NCI-H1417 treated with DMSO at 0.1 percent for 48 hours (cell line): ENCODE measurements at places on chromosomes 4 and X.

- no peak for DNase-seq
Observed at GRCh38 chr4:13615161-13615560, 12.4 kb downstream of the BOD1L1 start.

DNA sequence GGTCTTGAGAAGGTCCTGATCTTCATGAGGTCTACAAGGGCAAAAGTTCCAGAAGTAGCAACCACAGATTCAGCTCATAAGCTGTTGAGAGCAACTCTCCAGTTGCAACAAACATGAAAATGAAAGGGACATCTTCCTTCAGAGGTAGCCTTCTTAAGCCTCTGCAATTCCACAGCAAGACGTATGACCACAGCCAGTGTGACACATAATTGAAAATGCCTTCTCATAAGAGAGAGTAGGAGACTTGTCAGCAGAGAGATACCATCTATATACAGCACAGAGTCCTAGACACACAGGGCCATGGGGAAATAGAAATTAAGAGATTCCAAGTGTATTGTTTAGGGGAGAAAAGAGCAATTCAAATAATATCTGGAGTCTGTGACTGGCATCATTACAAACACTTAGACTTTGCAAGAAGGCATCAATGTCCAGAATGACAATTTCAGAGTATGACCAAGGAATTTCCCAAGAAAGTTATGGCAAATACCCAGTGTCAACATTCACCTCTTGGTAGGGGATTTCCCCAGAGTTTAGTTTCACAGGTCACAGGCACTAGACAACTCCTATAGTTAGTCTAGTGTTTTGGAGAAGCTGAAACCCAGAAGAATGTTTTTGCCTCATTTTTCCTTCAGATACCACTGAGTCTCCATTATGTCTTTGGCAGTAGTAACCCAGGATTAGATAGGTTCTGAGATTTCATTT is 340.3 kb downstream of the ZNF674 start:
- no peak for DNase-seq

DNA sequence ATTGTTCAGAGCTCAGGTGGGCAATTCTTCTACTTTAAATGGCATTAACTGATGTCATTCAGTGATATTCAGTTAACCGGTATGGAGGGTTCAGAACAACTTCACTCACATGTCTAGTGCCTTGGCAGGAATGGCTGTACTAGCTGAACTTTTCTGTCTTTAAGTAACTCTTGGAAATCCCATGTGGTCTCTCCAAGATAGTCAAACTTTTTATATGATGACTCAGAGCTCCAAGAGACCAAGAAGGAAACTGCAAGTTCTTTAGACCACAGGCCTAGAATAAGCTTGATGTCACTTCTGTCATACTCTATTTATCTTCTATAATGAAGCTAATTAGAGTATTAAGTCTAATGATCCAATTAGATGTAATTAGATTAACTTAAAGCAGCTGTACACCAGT is 24.9 kb downstream of the LHFPL1 start:
- no peak for DNase-seq

DNA sequence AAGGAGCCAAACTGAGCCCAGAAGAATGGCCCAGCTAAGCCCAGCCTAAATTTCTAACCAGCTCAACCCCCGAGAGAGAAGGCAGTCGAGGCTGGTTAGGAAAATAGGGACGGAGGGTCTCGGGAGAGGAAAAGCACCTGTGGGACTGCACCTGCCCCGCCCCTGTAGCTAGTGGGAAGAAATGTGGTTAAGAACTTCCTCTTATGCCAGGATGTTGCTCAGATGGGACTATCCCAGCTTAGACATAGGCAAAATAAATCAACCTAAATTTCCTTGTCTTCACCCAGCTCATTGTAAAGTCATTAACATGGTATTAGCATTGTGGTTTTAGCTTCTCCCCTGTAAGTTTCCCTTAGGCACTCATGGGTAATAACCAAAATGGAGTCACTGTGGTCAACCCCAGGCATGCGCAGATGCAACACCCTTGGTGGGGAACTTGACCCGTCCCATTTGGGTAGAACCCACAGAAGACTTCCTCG is 86.8 kb downstream of the ZNF718 start:
- DNase-seq = no peak
